ENCODE measurements at places on chromosomes 4 and X.

- no peak for DNase-seq
Observed at GRCh38 chr4:57993944-57994343, 883.8 kb upstream of the IGFBP7 start.

DNA sequence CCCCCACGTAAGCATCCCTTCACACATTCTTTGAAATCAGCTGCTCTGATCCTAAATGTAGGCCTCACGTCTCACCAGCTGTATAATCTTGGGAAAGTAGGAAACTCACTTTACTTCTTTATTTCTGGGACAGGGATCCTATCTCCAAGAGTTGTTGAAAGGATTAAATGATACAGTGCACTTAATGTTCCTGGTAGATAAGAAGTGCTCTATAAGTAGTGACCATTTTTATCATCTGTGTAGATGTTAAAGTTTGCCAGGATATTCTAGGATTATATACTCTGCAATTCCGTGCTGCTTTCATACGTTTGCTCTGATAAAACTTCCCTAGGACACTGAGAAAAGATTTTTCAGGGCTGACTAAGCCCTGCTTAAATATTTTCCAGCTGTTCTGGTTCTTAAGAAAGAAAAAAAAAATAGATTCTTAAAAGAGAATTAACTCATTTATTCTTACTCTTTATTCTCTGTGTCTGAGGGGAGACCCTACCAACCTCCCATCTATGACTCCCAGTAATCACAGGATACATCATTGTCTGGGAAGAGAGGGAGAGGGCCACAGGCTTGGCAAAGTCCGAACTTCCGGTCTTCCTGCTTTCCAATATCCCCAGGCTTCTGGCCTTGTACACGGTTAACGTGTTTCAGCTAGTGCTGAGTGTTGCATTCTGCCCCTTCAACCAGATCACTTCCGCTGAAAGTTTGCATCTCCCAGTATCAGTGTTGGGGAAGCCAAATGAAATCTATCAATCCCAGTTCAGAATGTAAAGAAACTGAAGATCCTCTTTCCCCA, 269.2 kb downstream of the TRIML1 start:
- no peak for DNase-seq

- DNase-seq = no peak
Observed at GRCh38 chrX:41759817-41760216, 35.8 kb downstream of the GPR82 start.

DNA sequence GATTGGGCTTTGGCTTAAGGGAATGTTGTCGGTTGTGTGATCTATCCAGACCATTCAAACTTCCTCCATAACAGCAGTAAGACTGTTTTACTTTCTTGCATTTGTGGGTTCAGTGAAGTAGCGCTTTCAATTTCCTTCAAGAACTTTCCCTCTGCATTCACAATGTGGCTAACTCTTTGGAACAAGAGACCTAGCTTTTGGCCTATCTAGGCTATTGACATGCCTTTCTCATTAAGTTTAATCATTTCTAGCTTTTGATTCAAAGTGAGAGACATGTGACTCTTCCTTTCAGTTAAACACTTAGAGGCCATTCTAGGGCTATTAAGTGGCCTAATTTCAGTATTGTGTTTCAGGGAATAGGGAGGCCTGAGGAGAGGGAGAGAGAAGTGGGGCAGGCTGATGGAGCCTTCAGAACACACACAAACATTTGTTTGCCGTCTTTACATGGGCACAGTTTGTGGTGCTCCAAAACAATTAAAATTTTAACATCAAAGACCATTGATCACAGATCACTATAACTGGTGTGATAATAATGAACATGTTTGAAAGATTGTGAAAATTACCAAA, 34.1 kb downstream of the ADH5 start:
- no peak for DNase-seq

GRCh38 chrX:153473126-153473525, 2.8 kb upstream of the HAUS7 start:
- no peak for DNase-seq

DNA sequence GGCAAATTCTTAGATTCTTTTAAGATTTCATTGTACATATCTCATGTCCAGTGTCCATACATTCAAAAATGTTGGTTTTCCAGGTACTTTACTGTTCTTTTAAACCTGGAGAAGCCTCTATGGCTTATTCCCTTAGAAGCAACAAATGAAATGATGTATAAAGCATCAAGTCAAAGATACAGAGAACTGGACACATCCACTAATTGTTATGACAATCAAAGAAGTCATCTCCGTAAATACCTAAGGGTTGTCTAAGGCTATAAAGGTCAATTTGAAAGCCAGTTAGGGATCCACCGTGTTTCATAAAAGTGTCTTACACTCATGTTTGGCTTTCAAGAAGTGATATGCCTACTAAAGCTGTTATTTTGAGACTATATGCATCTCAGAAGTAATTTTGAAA, 32.4 kb downstream of the UBE2D3 start:
- DNase-seq = no peak

GRCh38 chrX:136639506-136640176, 8.3 kb upstream of the CD40LG start:
- no peak for DNase-seq

DNA sequence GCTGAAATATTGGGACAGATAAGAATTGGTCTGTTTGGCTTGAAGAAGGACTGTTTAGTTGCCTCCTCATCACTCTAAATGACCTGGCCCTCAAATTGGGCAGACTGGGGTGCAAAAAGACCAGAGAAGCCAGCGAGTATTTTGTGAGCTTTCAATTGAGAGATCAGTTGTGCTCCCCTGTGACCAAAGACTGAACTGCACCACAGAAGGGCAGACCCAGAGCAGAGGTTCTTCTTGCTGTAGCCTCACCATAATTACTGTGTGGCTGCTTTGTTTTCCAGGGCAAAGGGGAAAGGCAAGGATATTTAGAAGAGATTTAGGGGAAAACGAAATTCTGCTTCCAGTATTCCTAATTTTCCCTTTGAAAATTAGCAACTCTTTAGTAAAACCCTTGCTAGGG, 104.0 kb upstream of the MBNL3 start:
- peak; percentile 5 for DNase-seq

DNA sequence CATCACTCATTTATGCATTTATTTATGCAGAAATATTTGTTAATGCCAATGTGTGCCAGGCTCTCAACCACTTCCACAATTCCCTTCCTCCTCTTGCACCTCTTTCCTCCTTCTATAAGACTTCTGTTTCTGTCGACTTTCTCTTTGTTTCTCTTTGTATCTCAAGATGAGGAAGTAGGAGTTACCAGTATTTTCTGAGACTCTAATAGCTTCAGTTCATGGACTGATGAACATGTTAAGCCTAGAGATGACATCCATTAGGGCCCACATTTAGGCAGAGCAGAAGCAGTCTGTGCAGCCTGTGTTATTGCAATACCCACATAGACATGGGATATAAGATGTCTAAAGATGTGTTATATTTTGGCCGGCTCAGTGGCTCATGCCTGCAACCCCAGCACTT, 241.8 kb upstream of the SMIM31 start:
- DNase-seq = no peak

GRCh38 chr4:6401797-6402196, 70.6 kb downstream of the PPP2R2C start:
- DNase-seq = no peak

DNA sequence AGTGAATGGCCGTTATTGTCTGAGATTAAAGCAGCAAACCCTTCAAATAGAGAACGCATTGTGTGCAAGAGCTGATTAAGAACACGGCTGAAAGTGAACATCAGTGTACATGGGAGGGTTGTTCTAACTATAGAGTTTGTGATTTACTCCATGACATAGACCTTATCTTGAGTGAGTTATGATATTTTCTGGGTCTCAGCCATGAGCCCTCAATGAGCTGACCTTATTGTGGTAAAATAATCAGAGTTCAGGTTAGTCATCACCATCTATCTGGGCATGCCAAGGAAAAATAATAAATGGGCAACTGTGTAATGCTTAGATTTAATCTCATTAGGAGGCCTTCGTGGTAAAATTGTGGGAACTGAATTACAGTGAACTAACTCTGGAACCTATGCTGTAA, 33.2 kb upstream of the CLDN24 start:
- no peak for DNase-seq

DNA sequence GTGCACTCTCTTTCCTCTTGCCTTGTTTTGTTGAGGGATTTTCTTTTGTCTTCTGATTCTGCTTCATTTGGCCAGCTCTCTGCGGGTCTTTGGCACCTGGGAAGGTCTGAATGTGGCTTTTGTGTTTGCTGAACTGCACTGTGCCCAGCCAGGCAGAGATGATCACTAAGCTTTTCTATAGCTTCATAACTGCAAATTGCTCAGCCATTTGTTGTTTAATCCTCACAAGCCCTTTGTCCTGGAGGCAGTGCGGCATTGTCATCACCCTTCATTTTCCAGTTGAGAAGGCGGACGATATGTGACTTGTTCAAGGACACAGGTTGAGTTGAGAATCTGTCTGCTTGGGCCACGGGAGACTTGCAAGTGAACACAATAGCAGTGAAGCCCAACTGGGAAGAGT, 46.0 kb upstream of the SFRP2 start:
- DNase-seq = no peak

- DNase-seq = no peak
Observed at GRCh38 chrX:131609480-131609879, 65.6 kb downstream of the OR13H1 start.

DNA sequence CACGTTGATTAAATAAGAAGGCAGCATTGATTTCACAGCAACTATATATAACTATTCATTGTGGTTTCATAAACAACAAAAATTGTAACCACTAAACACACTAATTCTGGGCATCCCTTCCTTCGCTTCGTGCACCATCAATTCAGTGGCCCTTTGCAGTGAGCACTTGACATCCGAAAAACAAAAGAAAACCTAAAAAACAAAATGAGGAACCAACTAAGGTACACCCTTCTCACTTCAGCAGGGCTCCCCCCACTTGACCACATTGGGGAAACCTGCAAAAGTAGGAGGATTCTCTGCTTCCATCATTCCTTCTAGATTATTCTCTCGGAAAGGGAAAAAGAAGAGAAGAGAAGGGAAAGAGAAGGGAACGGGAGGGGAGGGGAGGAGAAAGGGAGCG, 28.3 kb downstream of the NBDY start:
- no peak for DNase-seq

GRCh38 chr4:47017494-47017893, 13.9 kb upstream of the GABRB1 start:
- DNase-seq = no peak

- DNase-seq = no peak
Observed at GRCh38 chr4:133270021-133270570, 121.0 kb downstream of the PCDH10 start.

DNA sequence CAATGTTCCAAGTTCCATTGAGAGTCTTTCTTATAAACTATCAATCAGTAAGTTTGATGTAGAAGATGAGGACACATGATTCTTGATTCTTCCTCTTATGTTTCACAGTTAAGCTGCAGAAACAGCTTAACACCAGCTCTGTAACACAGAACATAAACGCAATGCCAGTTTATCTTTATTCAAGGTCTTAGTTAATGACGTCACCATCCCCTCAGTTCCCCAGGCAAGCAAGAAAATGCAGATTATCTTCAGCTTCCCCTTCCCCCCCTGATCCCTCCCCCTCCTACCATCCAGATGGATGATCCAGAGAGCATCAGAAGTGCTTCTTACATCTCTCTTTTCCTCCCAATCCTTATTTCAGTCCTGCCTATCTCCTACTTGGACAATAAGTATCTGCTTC, 4.4 kb upstream of the SH3RF1 start:
- DNase-seq = no peak

DNA sequence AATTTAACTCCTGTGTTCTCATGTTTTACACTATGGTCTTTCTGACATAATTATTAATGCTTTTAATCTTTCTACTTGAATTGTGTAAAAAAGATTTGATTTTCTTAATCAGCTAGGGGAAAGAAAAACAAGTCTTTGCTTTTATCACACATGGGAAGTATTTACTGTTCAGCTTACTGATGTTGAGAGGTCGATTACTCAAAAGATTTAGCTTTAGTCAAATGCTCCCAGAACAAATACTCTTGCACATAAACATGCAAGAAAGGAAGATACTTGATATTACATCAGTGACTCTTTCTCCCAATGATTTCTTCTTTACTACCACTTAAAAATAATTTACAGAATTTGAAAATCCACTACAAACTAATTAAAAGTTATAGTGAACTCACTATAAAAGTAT, 198.3 kb upstream of the FAT4 start:
- DNase-seq = no peak

- DNase-seq = no peak
Observed at GRCh38 chr4:174528226-174528625, 5.9 kb upstream of the HPGD start.

- no peak for DNase-seq
Observed at GRCh38 chrX:40021647-40022046, 76.1 kb downstream of the BCOR start.

- DNase-seq = no peak
Observed at GRCh38 chrX:10124506-10125247, 32.1 kb upstream of the CLCN4 start.

- DNase-seq = peak; percentile 6
Observed at GRCh38 chr4:186104890-186105646, 564 bp downstream of the FAM149A start.

- DNase-seq = no peak
Observed at GRCh38 chr4:2449511-2450392, 19.2 kb upstream of the RNF4 start.

DNA sequence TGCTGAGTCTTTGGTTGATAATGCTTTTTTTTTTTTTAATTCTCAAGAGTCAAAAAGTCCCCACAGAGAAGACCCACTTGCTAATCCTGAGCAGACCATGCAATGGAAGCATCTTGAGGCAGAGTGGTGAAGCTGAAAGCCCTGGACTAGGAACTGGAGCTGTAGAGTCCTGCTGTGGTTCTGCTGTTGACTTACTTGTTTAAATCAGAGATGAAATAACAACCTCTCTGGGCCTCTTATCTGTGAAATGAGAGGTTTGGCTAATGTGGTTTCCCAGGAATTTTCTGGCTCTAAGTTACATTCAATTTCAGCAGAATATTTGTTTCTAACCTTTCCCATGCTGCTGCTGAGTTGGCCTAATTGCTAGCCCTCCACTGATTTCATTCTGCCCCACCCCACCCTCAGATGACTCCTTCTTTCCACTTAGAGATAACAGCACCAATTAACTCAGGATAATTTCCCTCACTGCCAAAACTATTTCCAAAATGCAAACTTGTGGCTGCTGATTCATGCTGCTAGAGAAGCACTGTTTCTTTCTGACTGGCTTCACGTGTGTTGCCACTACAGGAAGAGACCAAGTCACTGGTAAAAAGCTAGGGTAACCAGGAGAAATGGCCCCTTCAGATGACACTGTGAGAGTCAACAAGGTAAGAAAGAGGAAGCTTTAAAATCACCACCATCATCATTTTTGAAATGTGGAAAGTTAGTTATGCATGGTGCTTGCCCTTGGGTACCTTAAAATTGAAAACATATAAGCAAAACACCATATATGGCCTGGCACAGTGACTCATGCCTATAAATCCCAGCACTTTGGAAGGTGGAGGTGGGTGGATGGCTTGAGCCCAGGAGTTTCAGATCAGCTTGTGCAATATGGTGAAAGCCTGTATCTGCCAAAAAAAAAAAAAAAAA, 326.4 kb downstream of the DCHS2 start:
- DNase-seq = no peak

DNA sequence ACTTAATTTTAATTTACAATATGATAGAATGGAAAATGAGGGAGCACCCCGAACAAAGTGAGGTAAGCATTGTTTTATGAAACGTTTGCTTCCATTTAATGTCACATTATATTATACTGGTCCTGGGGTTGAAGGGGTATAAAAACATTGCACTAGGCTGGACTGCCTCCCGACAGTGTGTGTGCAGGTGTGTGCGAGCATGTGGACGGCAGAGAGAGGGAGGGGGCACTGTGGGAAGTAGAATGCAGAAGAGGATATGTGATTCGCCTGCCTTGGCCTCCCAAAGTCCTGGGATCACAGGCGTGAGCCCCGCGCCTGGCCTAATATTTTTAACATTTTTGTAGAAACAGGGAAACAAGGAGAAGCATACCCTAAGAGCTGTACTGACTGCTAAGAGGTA, 36.0 kb downstream of the IRF2 start:
- DNase-seq = no peak

Data from CD4-positive, alpha-beta T cell treated with Interleukin-17A for 4 hours (primary cell).